T-helper 2 cell treated with Interferon-gamma antibody and Interleukin-4, amounts not matched to agents 5 μg/mL and 100 μg/mL, for 36 hours (primary cell): ENCODE measurements at places on chromosomes 5 and 9.

DNA sequence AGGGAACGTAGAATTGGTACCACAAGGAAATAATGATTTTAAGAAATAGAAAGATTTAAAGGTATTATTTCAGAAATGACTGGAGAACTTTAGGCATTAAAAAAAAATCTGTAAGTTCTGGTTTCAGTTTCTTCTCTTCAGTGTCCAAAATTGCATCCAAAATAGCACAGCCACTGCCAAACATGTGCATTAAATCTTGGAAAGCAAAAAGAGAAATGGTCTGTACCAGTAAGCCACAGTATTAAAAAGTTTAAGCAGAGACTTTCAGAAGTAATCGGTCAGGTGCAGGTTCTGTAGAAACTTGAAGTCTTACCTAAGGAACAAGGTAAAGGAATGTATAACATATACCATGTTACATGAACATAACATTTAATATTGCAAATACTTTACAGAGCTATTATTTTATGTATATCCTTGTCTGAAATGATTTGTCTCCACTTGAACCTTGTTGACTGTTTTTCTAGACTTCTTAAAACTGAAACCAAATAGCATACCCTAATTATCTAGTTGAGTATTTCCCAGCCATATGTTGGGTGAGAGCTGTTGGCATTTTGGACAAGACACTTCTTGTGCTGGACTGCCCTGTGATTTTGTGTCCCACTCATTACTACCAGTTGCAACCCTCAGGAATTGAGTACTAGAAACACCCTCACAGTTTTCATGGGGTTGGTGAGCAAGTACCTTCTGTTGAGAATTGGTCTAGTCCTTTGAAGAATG lies 32.1 kb downstream of the NIPBL start:
- H3K36me3 ChIP-seq, result no peaks in the 10 kb centered on the region
- no peak for DNase-seq
- no peaks in the 10 kb centered on the region for H3K27me3 ChIP-seq
- no peak overlapping the region for H3K4me3 ChIP-seq
- H3K4me1 ChIP-seq, result peaks cover 12% of the 10 kb centered on the region

DNA sequence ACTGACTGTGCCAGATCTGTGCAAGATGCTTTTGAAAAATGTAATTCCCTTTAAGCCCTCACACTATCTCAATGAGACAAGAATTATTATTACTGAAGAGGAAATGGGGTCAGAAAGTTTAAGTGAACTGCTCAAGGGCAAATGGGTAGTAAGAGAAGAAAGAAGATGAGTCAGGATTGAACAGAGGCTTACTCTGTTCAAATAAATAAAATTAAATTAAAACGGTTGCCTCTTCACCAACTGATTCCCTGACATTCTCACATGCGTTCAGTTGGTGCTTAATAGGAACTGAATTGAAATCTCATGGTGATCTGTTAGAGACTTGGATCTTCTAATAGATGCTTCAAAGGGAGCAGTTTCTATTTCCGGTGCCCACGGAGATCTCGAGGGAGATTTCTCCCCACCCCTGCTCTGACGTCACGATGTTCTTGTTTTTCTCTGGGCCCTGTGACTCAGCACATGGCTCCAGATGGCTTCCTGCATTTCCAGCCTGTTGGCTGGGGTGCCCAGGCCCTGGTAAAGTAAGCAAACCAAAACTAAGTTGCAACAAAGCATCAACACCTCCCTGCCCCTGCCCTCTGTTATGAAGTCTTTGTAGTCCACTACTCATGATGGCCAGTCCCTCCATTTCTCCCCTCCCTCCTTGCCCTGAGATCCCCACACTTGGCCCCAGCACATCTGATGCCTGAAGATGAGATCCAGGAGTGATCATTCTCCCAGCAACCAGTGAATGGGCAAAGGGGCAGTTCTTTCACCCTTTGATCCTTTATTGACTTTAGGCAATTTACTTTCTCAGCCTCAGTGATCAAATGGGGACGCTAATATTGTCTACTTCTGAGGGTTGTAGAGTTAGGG lies 106.1 kb upstream of the CPEB4 start:
- H3K27me3 ChIP-seq, result no peaks in the 10 kb centered on the region
- H3K27ac ChIP-seq, result peak overlapping the region; percentile 88
- H3K4me3 ChIP-seq, result peak overlapping the region; percentile 20
- no peaks in the 10 kb centered on the region for H3K36me3 ChIP-seq
- peaks cover 13% of the 10 kb centered on the region for H3K4me1 ChIP-seq

DNA sequence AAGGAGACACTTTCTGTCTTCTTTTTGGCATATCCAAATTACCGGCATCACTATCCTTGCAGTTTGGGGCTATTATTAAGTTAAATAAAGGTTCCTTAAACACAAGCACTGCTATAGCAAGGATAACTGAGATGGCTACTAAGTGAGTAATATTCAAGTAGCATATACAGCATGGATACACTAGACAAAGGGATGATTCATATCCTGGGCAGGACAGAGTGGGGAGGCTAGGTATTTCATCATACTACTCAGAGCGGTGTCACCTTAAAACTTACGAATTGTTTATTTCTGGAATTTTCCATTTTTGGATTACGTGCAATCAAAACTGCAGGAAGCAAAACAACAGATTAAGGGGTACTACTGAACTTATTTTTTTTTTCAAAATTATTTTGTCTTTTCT lies 54.1 kb downstream of the FER start:
- no peaks in the 10 kb centered on the region for H3K4me1 ChIP-seq
- H3K36me3 ChIP-seq, result no peaks in the 10 kb centered on the region
- H3K4me3 ChIP-seq, result no peak overlapping the region
- H3K27me3 ChIP-seq, result no peaks in the 10 kb centered on the region

- H3K27me3 ChIP-seq, result peaks cover 56% of the 10 kb centered on the region
- peaks cover 3% of the 10 kb centered on the region for H3K4me1 ChIP-seq
- no peak overlapping the region for H3K4me3 ChIP-seq
- no peak overlapping the region for H3K27ac ChIP-seq
Observed at GRCh38 chr9:88536023-88536324, 996 bp downstream of the NXNL2 start.

DNA sequence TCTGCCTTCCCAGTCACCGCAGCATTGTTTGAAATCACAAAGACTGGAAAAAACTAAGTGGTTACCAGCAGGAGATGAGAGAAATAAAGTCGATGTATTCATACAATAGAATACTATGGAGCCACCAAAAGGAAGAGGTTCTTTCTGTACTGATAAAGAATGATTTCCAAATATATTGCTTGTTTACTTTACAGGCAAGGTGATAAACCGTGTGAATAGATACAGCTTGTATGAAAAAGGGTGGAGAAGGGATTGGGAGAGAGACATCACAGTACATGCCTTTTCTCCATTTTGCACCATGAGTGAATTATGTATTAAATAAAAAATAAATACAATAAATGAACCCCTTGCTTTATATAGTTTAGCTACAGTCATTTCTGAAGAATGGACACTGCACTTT lies 91.7 kb downstream of the RFK start:
- H3K36me3 ChIP-seq, result no peaks in the 10 kb centered on the region
- H3K27me3 ChIP-seq, result peaks cover 4% of the 10 kb centered on the region
- H3K27ac ChIP-seq, result no peak overlapping the region
- peaks cover 2% of the 10 kb centered on the region for H3K4me1 ChIP-seq
- no peak for DNase-seq

- H3K4me3 ChIP-seq, result no peak overlapping the region
- peaks cover 5% of the 10 kb centered on the region for H3K4me1 ChIP-seq
- no peaks in the 10 kb centered on the region for H3K36me3 ChIP-seq
- no peak overlapping the region for H3K27ac ChIP-seq
- peaks cover 6% of the 10 kb centered on the region for H3K27me3 ChIP-seq
- DNase-seq, result no peak
Observed at GRCh38 chr9:93235300-93235960, 51.5 kb downstream of the WNK2 start.
